ENCODE measurements at places on chromosomes 11 and 22.

GRCh38 chr11:131837562-131837961 is 467.1 kb downstream of the NTM start:
- DNase-seq, result no peak

GRCh38 chr11:9265211-9266131 is at the start of gene DENND5A:
TSS of gene DENND5A (minus strand) at chr11:9265350. CDS start at chr11:9265069, 281 bp downstream.
- peak; percentile 65 for DNase-seq

- peak; percentile 83 for DNase-seq
Observed at GRCh38 chr22:49971232-49972162, 10.9 kb downstream of the PIM3 start.

DNA sequence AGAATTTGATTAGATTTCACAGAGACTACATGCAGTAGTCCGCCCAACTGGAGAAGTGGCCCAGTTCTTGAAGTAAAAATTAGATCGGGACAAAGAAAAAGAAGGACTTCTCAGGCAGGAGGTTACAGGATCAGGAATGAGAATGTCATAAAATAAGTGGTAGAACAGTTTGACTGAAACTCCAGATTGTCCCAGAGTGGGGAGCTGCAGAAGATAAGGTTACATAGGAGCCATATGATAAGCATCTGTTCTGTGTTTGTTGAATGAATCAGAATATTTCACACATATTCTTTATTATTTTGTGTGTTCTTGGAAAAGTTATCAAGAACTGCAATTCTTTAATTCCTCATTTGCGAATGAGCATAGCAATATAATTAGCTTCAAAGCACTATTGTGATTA is 210.6 kb downstream of the AASDHPPT start:
- DNase-seq, result no peak

GRCh38 chr11:94046796-94047195 is 25.6 kb downstream of the HEPHL1 start:
- DNase-seq, result no peak

DNA sequence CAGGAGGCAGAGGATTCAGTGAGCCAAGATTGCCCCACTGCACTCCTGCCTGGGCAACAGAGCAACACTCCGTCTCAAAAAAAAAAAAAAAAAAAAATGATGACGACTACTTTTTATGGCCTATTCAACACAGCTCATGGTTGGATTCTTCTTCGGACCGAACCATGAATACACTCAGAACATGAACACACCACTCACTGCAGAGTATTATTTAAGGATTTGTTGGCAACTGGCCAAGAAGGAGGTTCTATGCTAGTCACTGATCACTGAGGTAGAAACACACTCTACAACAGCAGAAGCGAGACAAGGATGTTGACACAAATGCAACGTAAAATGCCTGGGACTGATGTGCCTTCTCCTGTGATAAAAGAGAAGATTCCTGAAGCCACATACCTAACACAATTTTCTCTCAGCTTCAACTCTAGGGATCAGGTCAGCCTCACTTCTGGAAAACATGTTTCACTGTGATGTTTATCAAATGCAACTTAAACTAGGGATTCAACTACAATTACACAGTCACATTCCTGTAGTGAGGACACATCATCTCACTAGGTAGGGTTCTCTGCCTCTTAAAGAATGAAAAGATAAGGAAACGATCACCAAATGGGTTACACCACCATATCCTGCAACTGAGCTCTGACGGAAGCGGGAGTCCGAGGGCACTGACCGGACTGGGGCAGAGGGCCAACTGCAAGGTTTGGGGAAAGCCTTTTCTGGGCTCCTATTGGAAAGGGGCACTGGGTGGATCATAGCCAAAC is 82.5 kb downstream of the SGSM3 start:
- DNase-seq, result no peak

- DNase-seq, result no peak
Observed at GRCh38 chr11:67321313-67321871, 18.1 kb downstream of the SSH3 start.

DNA sequence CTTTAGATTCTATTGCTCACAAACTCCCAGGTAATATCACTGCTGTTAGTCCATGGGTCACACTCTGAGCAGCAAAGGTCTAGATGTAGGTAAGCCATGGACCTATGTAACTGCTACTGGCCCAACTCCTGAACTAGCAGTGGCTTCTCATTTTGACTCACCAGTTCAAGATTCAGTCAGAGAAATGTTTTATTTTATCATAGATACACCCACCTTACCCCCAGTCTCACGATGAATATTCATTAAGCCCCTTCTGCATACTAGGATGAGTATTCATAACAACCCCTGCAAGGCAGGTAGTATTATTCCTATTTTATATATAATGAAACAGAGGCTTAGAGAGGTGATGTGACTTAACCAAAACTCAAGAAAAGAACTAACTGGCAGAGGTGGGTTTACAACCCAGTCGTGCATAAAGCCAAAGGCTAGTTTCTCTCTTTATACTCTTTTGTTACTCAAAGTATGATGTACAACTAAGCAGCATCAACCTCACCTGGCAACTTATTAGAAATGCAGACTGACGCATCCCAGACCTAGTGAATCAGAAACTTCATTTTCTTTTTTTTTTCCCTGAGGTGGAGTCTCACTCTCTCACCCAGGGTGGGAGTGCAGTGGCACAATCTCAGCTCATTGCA is 957.6 kb upstream of the CCDC90B start:
- DNase-seq, result no peak

GRCh38 chr11:85590848-85591483 is 36.2 kb downstream of the DLG2 start:
- DNase-seq, result no peak

GRCh38 chr11:112391086-112391485 is 130.4 kb upstream of the PLET1 start:
- no peak for DNase-seq

DNA sequence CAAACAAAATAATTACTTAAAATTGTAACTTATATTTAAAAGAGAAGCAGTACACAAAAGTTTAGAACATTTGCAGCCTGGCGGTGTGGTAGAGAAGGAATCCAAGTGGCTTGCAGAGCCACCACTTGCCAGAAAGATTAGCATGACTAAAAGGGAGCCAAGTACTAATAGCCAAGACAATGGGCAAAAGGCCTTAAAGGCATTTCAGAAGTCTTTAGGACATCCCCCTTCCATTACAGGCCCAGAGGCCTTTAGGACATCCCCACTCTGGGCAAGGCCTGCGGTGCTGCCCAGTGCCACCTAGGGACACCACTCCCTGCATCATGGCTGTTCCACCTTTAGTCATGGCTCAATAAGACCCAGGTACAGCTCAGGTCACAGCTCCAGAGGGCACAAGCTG is 32.4 kb downstream of the TMEM225 start:
- DNase-seq, result no peak

GRCh38 chr11:76075716-76076115 is 130.6 kb downstream of the WNT11 start:
- no peak for DNase-seq

DNA sequence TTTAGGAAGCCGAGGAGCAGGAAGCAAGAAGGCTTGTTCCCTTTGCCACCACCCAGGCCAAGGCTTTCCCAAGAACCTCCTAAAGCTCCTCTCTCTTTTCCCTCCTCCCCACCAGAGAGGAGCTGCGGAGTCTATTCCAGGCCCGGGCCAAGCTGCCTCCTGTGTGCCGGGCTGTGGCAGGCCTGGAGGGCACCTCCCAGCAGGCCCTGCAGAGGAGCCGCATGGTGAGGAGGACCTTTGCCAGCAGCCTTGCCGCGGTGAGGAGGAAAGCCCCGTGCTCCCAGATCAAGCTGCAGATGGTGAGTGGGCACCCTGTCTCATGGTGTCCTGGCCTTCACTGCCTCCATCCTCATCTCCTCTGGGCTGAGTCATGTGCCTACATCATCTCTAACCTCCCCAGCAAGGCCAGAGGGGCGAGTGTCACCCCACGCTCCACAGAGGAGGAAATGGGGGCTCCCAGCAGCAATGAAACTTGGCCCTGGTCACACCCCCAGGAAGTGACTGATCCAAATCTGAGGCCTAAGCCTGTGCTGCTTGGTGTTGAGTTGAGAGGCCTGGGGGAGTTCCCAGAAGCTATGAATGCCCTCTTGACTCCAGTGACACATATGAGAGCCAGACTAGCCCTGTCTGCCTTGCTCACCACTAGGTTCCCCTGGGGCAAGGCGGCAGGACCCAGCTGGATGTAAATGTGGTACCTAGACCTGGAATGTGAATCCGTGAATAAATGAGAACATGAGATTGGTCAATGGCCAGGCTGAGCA is 104.2 kb downstream of the MYO18B start:
- DNase-seq, result no peak

DNA sequence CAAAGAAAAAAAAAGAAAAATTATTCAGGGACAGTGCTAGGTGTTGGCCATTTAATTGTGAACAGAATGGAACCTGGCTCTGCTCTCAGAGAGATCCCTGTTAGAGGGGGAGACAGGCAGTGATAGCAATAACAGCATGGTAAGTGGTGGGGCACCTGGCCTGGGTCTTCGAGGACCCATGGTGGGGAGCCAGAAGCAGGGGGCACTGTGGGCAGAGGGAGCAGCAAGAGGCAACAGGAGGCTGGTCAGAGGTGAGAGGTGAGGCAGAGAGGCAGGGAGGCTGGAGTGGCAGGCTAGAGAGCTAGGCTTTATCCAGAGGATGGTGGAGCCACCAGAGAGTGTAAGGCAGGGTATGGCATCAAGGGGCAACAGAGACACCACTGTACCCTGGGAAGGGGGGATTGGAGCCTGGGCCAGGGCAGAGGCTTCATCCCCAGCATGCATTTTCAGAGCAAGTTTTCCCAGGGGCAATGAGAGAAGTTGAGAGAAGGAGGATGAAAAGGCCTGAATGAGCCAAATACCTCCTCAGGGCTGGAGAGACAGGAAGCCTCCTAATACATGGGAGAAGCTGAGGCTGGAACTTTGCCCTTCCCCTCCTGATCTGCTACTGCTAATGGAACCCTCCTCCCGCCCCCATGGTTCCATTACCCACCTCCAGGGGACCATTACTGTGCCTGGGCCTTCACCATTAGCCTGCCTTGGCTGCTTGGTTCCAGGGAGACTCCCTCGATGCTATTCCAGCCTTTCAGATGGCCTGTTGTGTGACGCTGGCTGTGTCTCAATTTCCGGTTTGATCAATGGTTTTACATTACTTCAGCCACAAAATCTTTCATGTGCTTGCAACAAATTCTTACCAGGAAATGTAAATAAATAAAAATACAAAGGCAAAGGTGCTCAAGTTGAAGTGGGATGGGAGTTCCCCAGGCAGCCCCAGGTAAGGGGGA is 2.6 kb upstream of the P2RY2 start:
- no peak for DNase-seq

DNA sequence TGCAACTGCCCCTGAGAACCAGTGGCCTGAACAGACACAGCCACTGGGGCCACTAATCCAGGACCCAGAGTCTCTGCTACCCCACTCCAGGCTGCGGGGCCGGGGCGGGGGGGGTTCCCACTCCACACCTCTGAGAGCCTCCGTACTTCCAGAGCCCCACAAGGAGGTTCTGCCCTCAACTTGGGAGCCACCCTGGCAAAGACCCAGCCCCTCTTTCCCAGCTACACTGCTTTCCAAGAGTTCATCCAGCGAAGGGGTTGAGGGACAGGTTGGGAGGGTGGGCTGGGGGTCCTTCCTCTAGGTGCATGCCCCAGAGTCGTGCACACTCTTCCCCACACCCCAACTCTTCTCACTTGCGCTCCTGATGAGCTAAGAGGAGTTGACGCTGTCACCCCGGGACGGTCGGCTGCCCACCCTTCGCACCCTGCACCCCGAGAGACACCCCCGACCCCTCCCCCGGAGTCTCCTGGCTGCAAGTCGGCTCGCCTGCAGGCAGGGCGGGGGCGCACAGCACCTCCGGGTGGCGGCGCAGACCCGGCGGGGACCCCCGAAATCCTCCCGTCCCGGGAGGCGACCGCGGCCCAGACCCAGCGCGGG is 531 bp downstream of the RAB3IL1 start:
- no peak for DNase-seq

DNA sequence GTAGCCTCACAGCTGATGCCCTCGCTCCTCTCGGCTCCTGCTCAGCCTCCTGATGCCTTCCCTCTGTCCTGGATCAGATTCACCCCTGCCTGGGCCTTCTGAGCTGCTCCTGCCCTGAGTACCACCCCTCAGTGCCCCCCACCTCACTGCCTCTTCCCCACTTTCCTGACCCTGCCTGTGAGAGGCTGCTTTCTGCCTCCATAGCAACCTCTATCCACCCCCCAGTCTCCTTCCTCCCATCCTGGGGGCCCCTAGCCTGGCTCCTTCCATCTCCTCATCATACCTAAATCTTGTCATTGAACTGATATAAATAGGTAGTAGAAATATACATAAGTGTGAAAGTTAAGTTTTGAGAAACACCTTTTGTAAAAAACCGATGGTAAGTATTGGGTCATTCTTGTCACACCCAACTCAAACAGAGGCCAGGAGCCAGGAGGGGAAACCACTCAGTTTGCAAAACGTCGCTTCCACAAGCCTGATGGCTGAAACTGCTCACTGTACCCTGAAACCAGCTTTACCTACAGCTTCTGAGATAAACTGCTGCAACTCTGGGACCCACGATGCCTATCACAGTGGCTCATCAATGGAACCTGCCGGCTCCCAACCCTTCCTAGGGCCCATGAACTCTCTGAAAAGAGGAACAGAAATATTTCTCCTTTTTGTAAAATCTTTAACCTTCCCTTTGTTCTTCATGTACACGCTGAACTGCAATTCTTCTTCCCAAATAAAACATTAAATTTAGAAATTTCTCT is 4.8 kb upstream of the APOBEC3H start:
- peak; percentile 66 for DNase-seq
